ENCODE measurements at places on chromosomes 3 and 15.

GRCh38 chr3:138359919-138360868 lies 11.8 kb downstream of the MRAS start:
- no peak for DNase-seq

GRCh38 chr15:58467722-58468423 lies 36.1 kb downstream of the LIPC start:
- no peak for DNase-seq

- DNase-seq: no peak
These were observed 2.5 kb downstream of the KLF13 start for GRCh38 chr15:31328969-31329639.

DNA sequence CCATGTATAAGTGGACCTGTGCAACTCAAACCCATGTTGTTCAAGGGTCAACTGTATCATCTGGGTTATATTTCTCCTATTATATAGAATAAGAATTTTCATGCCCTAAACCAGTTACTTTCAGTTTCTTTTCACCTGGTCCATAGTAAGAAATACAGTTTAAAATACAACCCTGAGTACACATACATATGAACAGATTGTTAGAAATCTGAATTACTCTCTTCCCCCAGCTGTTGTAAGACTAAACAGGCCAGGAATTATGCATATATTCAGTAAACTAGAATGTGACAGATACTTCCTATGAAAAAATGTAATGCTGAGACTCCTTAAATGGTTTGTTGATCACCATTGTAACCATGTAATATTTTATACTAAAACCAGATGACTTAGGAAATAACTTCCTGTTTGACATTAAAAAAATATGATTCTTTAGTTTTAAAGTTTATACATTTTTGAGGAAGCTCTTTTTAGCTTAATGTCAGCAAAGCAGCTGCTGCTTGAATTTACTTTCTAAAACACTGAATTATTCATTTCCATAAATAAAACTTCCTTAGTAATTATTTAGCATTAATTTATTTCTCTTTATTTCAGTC lies 52.5 kb upstream of the ZCWPW2 start:
- DNase-seq: no peak

- DNase-seq: peak; percentile 65
These were observed 44.5 kb upstream of the CCNL1 start for GRCh38 chr3:157204431-157204830.

- no peak for DNase-seq
These were observed 83.1 kb upstream of the TSEN2 start for GRCh38 chr3:12401208-12401607.

DNA sequence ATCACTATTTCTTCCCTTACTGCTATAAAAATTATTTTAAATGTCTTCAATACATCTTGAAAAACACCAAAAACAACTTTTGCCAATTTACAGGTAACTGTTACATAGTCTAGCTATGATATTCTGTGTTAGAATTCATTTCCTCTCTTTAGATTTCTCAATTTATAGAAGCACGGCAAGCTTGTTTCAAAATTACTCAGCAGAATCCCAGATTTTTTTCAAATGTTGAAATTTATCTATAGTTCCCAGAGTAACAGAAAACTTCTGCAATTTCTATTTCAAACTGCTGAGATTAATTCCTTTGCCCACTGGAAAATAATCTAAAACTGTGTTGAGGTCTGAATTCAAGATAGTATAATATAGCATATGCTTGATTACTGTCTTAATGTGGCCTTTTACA lies 41.2 kb downstream of the CCPG1 start:
- DNase-seq: no peak

GRCh38 chr3:16600780-16601536 lies 4.3 kb downstream of the DAZL start:
- DNase-seq: peak; percentile 59

DNA sequence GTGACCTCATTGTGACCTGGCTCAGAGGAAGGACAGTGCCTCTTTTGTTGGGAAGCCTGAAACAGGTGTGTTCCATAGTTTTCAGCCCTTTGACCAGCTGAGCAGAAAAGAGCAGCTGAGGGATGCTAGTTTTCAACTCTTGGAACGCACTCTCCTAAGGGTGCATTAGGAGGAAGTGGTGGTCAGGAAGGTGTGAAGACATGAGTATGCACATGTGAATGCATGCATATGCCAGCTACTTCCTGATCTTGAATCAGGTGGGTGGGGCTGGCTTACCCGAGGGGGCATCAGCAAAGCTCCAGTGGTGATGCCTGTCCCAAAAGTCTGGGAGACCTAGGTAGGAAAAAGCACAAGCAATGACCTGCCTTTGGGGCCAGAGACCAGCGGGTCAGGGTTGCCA lies 23.3 kb upstream of the CEMIP start:
- DNase-seq: no peak

DNA sequence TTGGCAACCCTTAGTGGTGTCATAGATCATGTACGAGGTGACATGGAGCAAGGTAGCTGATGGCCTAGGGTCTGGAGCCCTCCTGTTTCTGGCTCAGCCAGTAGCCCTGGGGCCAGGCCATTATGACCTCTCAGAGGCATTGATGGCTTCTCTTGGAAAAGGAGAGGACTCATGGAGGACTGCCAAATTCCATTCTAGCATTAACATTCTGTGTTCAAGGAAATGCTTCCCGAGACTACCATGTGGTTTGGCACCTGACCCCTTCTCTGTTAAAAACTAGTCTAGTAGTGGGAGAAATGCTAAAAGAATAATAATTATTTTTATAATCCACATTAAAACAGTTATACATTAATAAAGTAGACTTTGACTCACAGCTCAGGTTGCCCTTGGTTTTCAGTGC lies 40.2 kb upstream of the ADAMTSL3 start:
- peak; percentile 1 for DNase-seq

DNA sequence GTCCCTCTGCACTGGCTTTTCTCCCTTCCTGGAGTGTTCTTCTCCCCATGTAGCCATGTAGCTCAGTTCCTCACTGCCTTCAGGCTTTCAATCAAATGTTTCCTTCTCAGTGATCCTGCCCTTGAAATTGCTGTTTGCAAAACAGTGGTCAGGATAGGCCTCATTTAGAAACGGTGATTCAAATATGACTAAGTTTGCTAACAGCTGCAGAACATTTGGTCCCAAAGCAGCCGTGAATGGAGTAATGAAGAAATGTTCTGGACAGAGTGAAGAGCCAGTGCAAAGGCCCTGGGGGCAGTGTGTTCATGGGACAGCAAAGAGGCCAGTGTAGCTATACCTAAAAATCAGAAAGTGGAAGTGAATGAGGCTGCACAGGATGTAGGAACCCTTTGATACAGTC lies 223.4 kb downstream of the FEZF2 start:
- DNase-seq: peak; percentile 64

DNA sequence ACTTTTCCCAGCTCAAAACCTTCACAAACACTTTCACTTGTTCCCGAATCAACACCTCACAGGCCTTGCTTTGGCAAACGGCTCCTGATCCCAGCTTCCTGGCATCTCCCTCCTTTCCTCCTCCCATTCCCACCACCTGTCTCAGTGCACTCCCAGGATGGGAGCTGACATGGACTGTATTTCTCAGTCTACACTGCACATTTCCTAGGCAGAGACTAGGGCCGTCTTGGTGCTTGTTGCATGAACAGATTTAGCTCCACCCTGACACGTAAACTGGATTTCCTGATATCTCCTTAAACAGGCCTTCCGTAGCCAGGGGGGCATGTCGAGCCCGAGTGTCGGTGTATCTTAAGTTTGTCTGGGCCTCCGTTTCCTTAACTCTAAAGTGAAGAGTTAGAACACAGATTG lies 790 bp upstream of the WHAMM start:
- no peak for DNase-seq

DNA sequence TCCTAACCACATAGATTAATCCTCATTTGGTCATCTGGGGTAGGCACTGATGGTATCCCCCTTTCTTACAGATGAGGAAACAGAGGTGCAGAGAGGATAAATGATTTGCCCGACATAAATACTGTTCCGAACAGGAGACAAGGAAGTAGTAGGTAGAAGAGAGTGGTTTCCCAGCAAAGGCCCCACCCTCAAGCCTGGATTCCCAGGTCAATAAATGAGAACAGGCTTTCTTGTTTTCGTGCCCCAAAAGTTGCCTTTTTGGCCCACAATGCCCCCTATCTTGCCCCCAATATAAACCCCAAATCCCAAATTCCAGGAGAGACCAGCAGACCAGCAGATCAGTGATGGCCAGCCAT lies 125.5 kb upstream of the PRR20G start:
- DNase-seq: no peak

GRCh38 chr15:69472046-69472445 lies 19.4 kb downstream of the RPLP1 start:
- no peak for DNase-seq

- no peak for DNase-seq
These were observed 60.6 kb upstream of the GATA2 start for GRCh38 chr3:128553560-128553959.

DNA sequence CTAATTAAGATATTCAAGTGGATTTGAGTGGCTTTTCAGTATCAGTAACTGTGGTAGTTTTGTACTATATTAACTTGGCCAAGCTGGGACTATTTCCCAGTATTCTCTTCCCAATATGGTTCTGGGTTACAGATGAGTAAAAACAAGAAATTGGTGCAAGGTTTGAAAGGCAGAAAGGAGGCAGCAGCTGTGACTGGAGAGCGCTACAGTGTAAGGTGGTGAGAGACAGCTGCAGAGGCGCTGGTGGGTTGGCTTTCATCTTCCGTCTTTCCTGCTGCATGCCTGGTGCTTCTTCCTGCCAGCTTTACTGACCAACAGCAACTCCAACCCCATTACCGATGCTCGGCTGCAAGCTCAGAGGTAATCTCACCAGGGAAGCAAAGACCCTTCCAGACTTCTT lies 9.8 kb downstream of the DPH3 start:
- no peak for DNase-seq

DNA sequence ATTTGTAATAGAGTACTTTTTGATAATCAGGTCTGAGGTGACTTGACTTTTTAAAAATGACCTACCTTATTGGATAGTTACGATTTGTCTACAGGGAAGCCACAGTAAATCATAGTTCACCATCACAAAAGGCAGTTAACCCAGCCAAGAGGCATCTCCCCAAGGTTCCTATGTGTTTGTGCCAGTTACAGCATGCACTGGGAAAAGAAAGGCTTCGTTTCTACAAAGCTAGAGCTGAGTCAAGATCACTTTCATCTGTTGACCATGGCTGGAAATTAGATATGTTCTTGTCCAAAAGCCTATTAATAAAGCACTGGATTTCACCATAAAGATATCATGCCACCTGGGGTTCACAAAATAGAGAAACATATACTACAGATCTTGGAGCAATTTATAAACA lies 139.9 kb downstream of the GREM1 start:
- DNase-seq: no peak

DNA sequence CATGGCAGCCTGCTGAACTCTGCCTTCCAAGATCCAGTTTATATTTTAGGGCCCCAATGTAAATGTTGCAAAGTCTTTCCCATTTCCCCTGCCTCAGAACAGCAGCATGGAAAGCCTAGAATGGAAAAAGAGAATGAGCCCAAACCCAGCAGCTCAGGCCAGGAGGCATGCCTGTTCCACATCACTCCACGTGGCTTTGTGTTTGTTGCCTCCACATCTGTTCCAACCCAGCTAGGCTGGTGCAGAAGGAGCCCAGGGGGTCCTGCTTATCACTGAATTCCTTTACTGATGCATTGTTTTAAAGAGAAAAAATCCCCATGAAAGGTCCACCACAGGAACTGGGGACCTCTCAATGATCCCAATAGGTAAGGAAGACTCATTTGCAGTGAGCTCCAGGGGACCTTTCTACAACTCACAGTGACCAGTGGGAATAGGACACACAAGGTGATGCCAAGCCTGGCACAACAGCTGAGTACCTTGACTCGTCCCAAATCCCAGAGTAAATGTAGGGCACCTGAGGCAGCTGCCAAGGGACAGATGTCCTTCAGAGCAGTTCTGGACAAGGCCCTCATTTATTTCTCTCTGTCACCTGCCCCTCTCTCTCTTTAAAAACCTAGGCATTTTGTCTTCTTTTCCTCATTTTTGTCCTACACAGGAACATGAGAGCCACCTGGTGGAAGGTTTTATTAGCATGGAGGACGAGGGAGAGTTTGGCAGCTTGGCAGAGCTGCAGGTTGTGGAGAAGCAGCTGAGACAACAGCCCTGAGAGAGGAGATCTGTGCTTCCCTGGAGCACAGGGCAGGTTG lies 41.7 kb upstream of the ADAMTS17 start:
- DNase-seq: no peak

GRCh38 chr3:27146786-27147185 lies 222.4 kb downstream of the NEK10 start:
- DNase-seq: no peak

GRCh38 chr3:21936207-21936606 lies 185.2 kb upstream of the ZNF385D start:
- no peak for DNase-seq

GRCh38 chr3:72844436-72844993 lies 3.7 kb downstream of the SHQ1 start:
- DNase-seq: peak; percentile 6

GRCh38 chr3:56894881-56895431 lies 93.2 kb upstream of the ARHGEF3 start:
- DNase-seq: no peak

DNA sequence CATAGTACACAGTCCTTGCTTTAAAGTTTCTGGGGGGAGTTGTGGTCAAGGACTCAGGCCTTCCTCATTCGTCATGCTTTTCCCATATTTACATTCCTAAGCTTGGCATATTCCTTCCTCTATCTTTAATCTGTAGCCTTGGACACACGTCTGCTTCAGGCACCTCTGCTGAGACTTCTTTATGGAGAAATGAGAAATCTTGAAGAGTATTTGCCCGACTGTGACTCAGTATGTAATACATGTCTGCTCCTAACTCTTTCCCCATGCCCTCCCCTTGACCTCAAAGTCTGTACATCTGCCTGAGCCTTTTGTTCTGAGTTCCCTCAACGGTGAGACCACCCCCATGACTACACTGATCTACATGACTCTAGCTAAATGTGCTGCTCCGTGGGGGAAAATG lies 246.1 kb downstream of the SI start:
- DNase-seq: no peak

DNA sequence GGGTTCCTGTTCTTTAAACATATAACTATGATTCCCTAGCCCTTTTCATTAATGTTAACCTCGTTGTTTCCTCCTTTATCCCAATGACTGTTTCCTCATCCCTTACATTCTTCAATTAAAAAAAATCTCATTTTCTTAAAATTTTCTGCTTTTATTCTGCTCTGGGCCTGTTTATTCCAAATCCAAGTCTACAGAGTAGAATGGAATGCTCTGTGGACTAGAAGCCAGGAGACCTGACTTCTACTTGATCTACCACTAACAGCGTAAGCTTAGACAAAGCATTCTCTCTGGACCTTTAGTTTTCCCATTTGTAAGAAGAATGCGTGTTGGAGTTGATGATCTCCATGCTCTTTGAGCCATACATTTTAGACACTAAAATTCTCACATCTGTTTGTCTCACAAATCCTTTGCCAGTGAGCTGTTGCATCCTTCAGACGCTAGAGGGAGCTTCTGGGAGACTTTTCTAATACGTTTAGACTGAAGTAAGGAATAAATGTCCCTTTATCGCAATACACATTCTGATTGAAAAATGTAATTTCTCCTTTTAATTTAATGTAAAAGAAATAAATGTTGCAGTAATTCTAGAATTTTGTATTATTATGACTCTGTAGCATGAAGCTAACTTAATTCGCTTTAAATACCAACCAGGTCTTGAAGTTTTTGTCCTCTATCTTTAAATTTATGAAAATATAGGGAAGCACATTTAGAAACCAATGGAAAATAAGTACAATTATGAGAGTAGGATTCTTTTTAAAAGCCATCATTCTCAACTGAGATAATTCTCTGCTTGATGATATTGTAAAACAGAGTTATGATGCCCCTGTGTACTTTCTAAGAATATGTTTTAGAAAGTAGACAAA lies 21.7 kb upstream of the GMNC start:
- peak; percentile 73 for DNase-seq
